ENCODE measurements at places on chromosomes 3 and 15. TPM values are rescaled to one million over a fixed set of nuclear protein-coding genes. Genes with fewer than 3 reads are reported as not detected.

DNA sequence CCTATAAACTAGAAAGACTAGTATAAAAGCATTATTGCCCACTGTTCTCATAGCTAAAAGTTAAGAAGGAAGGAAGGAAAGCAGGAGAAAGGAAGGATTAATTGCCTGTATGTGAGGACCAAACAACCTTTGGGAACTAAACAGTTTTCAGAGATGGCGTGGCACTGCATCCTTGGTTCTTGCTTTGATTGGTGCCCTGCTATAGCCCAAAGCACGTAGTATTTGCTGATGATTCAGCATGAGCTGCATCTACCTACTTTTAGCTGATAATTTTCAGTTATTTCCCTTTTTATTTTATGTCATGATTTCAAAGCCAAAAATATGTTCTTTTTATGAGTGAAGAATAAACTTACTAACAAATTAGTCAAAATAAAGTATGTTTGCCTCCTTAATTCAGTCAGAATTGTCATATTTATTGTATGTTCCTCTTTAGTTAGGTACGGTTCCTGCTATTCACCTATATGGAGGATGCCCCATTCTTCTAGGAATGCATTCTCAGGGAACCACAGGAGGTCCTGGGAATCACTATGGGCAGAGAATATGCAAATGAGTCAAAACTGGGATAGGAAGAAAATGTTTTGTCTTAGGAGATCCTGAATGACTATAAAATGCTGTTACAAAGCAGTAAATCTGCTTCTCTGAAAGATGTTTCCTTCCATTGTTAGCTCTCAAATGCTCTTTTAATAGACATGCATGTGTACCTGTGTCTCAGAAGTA is 65.4 kb upstream of the THSD4 start:
- DNase-seq: no peak

GRCh38 chr3:55857633-55858032 is 370.5 kb upstream of the WNT5A start:
- no peak for DNase-seq

C2CD4B gene
- polyA plus RNA-seq: 0.46 TPM

NME9 gene
- 2.0 TPM for polyA plus RNA-seq

GRCh38 chr3:129384594-129385323 is 43.7 kb downstream of the EFCAB12 start:
- no peak for DNase-seq

DNA sequence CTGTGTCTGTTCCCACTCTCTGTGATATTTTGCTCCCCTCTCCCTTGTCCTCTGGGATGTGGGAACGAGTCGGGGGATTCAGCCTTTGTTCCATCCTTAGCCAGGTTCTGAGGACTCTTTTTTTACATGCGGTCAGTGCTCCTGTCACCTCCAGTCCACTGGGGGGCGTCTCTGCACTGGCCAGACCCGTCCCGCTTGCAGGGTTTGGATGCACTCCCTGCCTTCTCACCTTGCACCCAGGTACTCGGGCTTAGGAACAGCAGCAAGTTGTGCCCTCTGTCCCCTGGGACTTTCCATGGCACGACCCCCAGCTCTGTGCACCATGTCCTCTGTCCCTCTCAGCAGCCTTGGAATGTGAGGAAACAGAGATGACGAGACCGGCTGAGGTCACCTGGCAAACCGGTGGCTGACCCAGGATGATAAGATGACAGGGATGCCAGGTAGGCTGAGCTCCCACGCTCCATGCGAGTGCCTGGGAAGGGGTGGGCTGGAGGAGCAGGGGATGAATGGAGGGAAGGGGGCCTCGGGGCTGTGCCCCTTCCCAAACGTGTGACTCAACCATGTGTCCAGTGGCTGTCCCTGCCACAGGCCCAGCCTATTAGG is 27.3 kb upstream of the FGD5 start:
- no peak for DNase-seq

GRCh38 chr3:136250903-136251460 is 842 bp downstream of the PCCB start:
- no peak for DNase-seq

TCAIM gene
- polyA plus RNA-seq: 40.2 TPM
